Activated CD8-positive, alpha-beta memory T cell treated with anti-CD3 and anti-CD28 coated beads for 4 hours (primary cell): ENCODE measurements at places on chromosomes 2 and 18.

DNA sequence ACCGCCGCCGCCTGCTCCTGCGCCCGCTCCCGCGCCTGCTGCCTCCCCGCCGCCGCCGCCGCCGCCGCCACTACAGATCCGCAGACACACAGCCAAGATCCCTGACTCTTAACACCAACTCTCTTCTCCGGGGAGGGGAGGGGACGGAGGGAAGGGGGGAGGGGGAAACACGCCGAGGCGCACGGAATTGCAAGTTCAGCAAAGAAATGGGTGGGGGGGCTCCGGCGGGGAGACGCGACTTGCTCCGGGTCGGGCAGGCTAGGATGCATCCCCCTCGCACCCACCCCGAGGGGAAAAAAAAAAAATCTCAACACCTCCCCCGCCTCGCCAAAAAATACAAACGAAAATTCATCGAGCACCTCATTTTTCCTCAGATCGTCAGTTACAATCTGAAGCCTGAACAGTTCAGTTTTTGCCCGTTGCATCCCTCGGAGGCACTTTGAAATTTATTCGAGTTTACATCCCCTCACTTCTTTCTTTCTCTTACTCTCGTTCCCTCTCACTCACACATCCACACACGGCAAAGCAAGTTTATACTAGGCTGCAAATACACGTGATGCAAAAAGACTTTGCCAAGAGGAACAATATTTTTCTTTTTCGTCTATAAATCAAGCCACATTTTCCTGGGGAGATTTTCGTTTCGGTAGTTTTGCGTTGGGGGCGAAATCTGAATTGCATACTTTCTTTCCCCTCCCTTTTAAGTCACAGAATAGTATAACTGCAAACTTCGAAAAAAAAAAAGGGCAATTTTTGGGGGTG lies at the start of gene TCF4:
TSS of gene TCF4 (minus strand) at position 82 of the 759 bp plus-strand sequence. CDS start 1,076 bp downstream, outside the sequence.
- no peak for DNase-seq

DNA sequence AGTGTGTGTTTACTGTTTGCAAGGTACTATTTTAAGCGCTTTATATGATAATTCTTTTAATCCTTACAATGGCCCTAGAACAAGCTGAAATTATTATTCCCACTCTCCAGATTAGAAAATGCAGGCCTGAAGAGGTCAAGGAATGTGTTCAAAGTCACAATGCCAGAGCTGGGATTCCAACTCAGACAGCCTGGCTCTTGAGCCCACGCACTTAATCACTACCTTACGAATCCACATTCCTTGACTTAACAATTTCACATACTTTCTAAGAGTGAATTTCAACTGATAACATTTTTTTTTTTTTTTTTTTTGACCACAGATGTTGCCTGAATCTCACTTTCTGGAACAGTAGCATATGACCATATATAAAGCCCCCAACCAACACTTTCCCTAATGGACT lies 400.3 kb downstream of the NCKAP5 start:
- DNase-seq: no peak

DNA sequence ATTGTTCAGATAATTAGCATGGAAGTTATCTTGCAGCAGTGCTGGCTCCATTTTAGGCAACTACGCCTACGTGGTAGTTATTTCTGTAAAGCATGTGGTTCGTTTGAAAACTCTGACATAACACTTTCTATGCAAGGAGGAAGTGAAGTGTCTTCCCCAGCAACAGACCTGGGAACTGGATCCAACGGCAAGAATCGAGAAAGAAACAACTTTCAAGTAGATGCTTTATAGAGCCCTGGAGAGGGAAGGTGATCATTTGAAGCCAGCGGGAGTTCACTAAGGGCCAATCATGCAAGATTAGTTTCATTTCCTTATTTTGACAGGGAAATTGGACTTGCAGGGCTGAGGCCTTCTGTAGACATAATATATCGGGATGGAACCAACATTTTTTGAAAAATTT lies 218.3 kb downstream of the ACKR3 start:
- no peak for DNase-seq

DNA sequence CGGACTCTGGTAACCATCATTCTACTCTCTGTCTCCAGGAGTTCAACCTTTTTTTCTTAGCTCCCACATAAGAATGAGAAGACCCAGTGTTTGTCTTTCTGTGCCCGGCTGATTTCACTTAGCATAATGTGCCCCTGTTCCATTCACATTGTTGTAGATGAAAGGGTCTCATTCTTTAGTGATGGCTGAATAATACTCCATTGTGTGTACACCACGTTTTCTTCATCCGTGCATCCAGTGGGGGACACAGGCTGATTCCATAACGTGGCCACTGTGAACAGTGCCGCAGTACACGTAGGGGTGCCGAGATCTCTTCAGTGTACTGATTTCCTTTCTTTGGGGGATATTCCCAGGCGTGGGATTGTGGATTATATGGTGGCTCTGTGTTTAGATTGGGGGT lies 72.3 kb upstream of the NFATC1 start:
- no peak for DNase-seq

- DNase-seq: no peak
Measured at GRCh38 chr2:199443589-199444130, 14.1 kb downstream of the SATB2 start.

DNA sequence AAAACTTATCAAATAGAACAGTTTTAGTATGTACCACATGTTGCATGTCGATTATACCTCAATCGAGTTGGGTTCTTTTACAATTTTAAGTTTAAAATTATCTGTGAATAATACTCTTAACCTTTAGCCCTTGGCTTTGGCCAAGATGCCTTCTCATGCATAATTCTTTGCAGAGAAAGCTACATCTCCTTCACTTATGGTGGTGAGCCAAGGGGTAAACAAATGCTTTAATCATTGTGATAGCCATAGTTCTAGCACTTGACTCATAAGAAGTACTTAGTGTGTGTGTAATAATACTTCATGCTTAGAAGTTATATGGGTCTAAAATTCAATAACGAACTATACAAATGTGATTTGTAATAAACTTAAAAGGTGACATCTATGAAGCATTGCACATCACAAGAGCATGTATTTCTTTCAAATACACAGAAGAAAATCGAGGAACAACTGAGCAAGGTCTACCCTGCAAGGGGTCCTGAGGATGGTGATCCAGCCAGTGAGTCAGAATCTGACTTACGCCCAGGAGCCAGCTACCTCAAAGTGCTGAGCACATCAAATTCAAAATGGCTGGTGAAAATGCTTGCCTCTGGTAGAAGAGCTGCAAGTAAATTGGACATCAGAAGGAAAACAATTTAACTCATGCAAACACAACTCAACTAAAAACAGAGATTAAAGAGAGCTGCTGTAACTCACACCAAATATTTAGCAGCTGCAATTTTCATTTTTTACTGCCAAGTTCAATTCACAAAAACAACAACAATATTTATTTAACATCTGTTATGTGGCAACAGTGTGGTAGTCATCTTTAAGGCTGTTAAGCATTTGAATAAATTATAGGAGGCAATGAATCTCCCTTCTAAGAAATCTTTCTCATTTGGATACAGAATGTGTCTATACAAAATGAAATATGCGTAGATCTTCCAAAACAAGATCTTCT lies 23.8 kb upstream of the TTC39C start:
- DNase-seq: no peak

GRCh38 chr2:118975133-118975532 lies 33.1 kb downstream of the MARCO start:
- DNase-seq: no peak

DNA sequence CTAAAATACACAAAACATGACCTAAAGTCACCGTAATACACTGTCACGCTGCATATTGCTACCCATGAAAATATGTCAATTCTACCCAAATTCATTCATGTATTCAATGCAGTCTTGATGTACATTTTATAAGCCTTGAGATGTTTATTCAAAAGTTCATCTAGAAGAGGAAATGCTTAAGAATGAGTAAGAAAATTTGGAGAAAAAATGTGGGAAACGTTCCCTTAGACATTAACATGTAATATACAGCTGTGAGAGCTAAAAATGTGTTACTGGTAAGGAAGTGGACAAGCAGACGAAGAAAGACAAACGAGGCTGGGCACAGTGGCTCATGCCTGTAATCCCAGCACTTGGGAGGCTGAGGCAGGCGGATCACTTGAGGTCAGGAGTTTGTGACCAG lies 37.3 kb downstream of the THAP4 start:
- DNase-seq: no peak

GRCh38 chr2:168550670-168551069 lies 94.6 kb downstream of the CERS6 start:
- no peak for DNase-seq

- no peak for DNase-seq
Measured at GRCh38 chr2:149597050-149597667, 9.6 kb upstream of the MMADHC start.

- DNase-seq: no peak
Measured at GRCh38 chr2:10371441-10372196, 68.9 kb downstream of the HPCAL1 start.

GRCh38 chr2:25297738-25298137 lies 44.0 kb downstream of the DNMT3A start:
- DNase-seq: no peak

GRCh38 chr2:28750316-28751251 lies 1.0 kb upstream of the PPP1CB start:
- DNase-seq: peak; percentile 5

DNA sequence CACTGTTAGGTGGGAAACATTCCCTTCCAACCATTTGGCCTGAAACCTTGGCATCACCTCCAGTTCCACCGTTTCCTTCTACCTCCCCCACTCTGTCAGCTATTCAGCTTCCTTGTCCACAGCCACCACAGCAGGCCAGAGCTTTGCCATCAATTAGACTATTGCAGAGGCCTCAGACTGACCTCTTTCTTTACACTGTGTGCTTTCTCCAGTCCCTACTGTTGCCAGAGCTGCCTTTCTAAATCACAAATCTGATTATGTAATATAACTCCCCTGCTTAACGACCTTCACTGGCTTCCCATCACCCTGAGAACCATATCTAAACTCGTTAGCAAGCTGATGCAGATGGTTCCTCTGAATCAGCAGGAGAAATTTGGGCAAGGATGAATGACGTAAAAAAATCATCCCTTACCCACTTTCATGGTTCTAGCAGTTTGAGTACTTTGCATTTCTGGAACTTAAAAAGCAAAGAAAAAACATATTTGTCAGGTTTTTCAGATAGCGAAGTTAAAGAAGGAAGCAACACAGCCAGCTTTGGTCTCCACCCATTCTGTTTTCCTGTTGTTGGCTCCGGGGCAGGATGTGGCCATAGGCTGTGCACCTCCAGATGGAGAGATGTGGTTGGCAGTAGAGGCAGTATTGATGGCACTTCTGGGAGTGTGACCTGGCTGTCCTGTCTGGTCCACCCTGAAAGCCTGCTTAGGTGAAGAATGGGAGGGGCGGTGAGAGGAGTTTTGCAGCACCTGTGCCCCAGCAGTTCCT lies 422.1 kb downstream of the PARD3B start:
- no peak for DNase-seq

GRCh38 chr2:58357521-58357920 lies 116.4 kb upstream of the FANCL start:
- DNase-seq: no peak

GRCh38 chr2:240449764-240450531 lies 14.5 kb downstream of the GPC1 start:
- no peak for DNase-seq

DNA sequence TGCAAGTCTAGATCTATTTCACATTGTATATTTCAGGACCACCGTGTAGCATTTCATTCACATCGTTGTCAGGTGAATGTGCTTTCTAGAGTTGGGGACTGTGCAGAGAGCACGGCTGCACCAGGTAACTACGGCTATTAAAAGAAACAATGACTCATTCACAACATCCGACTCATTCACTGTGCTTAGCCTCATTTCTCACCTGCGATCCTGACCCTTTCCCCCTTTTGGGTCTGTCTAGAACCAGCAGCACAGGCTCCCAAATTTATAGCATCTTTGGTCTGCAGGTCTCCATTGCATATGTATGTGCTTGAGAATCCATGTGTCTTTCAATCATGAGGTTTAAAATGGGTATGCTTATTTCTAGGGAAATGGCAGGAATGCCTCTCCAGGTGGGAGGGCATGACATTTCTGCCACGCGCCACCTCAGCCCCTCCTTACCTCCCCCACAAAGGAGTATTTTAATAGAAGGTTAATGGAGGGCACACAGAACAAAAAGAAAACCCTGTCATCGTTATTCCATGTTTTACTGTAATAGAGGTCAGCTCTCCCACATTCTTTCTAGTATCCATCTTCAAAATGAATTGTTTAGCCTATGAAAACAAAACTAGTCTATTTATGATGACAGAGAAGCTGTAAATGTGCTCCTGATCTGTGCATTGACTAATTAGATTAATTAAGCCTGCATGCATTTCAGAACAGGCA lies 246.7 kb upstream of the EPHA4 start:
- DNase-seq: no peak

- no peak for DNase-seq
Measured at GRCh38 chr18:56233595-56233994, 404.8 kb downstream of the TXNL1 start.

GRCh38 chr2:3864943-3865865 lies 161.8 kb downstream of the DCDC2C start:
- no peak for DNase-seq

DNA sequence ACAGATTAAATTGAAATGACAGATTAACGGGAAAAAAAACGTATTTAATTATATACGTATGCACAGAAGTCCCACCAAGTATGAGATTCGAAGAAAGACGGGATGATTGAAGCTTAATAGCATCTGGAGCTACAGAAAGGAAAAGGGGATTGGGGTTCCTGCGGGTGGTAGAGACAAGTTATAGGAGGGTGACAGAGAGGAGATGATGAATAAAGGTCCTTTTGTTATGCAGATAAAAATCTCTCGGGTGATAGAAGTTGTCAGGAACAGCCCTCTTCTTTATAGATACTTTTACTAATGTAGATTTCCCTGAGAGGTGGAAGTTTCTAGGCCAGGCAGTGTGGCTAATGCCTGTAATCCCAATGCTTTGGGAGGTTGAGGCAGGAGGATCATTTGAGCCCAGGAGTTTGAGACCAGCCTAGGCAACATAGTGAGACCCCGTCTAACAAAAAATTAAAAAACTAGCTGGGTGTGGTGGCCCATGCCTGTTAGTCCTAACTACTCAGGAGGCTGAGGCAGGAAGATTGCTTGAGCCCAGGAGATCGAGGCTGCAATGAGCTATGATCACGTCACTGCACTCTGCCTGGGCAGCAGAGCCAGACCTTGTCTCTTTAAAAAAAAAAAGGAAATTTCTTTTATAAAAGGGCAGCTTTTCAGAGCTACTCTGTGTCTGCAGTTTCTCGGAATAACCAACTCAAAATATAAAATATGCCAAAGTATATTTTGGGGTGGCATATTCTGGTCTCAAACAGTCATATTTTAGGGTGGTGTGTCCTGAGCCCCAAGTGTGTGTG lies 113.0 kb downstream of the STPG4 start:
- no peak for DNase-seq

GRCh38 chr2:226607379-226607778 lies 192.2 kb downstream of the IRS1 start:
- no peak for DNase-seq

DNA sequence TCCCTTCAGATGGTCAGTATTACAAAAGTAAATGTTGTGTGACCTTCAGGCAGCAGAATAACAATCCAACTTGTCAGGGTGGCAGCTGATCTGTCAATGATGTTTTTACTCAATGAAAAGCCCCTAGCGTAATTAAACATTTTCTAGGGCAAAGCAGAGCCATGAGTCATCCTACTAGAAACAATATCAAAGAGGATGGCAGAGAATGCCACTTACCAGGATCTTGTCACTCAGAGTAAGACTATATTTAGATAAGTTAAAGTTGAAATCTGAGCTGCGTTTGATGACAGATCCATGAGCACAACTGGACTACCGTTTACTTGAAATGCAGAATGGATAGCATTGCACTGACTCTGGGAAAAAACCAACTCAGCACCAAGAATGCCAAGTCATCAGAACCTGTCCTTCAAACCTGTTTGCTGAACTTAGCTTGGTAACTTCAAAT lies 612.6 kb upstream of the ACVR2A start:
- DNase-seq: no peak
